AG04449 (cell line): ENCODE measurements at places on chromosomes 12 and 14.

GRCh38 chr14:27096091-27096490 is 498.3 kb upstream of the NOVA1 start:
- no peak for DNase-seq

GRCh38 chr12:6688543-6688998 is 604 bp downstream of the ZNF384 start:
- no peak for DNase-seq

- DNase-seq, result no peak
Observed at GRCh38 chr12:52413202-52413601, 7.1 kb upstream of the KRT82 start.

DNA sequence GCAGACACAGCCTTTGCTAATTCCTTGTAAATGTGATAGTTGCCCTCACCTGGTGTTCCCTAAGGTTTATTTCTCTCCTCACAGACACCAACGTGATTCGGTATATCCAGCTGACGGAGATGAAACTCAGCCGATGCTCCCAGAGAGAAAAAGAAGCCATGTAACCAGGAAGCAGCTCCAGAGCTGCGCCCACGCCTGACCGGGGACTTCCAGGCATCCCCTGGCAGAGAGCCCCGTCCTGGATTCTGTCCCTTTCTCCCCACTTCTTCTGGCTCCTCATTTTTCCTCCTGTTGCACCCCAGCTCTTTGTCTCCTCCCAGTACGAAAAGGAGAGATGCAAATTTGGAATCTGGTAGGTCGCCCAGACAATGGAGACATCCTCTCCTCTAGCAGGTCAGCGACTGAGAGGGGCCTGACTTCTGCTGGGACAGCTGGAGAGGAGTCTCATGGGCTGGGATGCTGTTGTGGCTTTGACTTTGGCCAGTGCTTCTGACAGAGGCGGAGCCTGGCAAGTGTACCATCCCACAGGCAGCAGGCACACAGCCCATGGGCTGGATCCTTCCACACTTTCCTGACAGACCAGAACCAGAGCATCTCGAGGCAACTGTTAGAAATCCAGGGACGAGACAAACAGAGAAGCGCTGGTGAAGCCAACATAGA is 29.4 kb downstream of the TTC9 start:
- no peak for DNase-seq

DNA sequence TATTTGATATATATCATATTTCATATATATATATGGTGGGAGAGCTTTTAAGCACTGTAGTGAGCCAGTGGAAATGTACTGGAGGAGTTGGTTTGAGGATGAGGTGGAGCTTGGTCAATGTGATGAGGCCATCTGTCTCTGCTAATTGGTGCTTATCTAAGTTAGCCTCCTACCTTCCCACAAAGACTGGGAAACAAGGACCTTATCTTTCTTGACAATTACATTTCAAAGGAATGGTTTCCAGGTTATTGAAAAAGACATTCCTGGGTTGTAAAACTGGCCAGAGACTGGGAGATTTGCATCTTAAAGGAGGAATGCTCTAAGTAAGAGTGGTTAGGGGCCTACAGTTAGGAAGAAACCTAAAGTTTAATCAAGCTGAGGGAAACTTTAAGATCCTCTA is 212.8 kb upstream of the SYT1 start:
- no peak for DNase-seq

DNA sequence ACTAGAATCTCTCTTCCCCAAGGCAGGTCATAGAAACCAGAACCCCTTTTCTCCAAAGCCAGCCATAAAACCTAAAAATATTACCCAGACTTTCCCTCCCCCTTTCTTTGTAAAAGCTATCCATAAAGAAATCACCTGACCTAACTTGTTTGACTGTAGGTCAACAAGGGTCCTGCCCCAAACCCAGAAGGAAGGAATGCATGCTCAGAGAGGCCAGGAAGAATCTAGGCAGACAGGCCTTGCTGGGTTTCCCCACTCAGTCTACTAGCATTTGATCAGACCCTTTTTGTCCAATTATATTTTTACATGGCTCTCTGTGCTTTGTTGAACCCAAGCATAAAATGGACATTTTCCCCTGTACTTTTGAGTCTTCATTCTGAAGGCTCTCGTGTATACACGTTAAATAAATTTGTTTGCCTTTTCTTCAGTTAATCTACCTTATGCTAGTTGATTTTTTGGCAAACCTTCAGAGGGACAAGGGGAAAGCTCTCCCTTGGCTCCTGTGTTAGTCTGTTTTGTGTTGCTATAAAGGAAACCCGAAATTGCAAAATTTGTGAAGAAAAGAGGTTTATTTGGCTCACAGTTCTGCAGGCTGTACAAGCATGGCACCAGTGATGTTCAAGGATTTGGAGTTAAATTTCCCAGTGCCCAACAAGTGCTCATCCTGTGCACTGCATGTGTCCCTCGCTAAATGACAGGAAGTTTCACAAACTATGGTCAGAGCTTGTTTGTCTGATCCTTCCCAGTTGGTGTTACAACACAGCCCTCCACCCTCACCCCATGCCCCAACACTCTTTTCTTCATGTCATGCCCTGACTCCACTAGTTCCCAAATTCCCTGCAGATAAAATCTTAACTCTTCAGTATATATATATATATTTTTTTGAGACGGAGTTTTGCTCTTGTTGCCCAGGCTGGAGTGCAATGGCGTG is 14.2 kb upstream of the RASSF3 start:
- no peak for DNase-seq

- DNase-seq, result no peak
Observed at GRCh38 chr12:132238884-132239283, 90.5 kb downstream of the GALNT9 start.

DNA sequence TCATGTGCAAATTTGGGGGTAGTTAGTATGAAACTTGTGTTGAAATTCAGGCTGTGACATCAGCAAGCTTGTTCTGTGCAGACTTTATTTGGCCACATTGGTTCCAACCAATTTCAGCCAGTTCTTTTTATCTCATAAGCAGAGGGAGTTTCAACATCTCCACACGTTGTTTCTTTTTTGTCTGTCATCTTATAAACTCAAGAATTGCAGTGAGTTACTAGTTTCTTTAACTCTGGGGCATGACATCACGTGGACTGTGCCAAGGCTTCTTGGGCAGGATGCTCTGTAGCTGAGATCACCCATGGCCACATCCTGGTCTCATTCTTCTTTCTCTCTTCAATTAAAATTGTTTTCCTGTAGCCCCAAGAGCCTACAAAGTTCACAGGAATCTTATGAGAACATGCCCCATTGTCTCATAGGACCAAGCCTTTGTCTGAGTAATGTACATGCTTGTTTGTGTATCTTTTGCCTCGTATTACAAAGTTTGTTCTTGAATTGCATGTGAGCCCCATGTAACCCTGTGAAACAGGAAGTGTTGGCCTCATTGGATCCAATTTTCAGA is 982.0 kb upstream of the TMEM132C start:
- peak; percentile 92 for DNase-seq

- no peak for DNase-seq
Observed at GRCh38 chr12:29082522-29082921, 66.6 kb upstream of the FAR2 start.

- DNase-seq, result no peak
Observed at GRCh38 chr12:69475237-69475975, 5.2 kb downstream of the FRS2 start.

GRCh38 chr14:31194661-31195060 is 12.9 kb downstream of the HECTD1 start:
- no peak for DNase-seq

- no peak for DNase-seq
Observed at GRCh38 chr12:6700646-6701051, at the start of gene PIANP. TSS of gene PIANP (minus strand) at chr12:6700815. CDS start at chr12:6698061, 2,754 bp downstream.

DNA sequence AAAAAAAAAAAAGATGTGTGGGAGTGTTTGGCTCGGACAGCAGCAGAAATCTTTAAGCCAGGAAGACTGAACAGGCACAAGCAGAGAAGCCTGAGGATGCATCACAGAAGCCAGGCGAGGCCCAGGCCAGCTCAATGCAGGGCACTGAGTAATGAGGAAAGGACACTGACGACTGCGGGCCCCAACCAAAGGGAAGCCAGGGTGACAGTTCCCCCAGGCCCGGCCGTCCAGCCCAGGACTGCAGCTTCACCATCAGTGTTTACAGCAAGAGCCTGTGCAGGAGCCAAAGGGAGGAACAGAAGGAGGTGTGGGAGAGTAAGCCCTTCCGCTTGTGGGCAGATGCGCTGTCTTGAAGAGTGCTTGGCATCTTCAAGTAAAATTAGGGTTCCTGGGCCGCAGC is 205.3 kb upstream of the SFSWAP start:
- DNase-seq, result no peak

DNA sequence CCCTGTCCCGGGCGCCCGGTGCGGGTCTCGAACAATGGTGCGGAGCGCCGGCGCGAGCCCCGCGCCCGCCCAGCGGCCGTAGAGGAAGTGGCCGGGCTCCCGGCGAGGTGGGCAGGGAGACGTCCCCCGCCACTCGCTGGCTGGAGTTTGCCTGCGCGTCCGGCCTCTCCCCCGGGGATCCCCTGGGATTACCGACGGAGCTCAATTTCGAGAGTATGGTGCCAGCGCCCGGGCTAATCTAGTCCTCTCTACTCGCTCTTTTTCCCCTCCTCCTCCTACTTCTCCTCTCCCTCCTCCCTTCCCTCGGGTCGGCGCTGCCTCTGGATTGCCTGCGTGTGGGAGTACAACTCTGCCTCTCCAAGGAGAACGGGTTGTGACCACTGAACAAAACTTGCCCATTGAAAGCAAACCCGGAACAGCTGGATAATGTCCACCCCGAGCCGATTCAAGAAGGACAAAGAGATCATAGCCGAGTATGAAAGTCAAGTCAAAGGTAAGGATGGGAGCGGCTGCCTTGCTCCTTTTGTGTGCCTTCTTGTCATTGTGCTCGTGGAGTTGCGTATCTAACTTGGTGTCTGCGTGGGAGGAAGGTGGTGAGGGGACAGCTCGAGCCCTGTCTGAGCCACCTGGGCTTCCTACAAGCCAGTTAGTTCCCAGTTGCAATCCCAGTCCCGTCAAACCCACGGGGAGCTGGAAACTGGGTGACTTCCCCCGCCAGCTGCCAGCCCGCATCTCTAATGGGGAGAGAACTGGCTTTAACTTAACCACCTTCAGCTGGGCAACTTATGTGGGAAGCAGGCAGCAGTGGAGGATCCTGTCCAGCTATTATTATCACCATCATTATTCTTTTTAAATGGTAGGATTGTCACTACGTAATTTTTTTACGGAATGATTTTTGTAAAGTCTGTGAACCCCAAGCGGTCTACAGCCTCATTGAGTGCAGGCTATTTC is at the start of gene SRGAP1:
Gene SRGAP1, plus strand, starts transcription at position 310 of the 951 bp plus-strand sequence. Its CDS starts 117 bp downstream, at position 427.
- no peak for DNase-seq

GRCh38 chr12:110591451-110592051 is 8.4 kb upstream of the PPTC7 start:
- no peak for DNase-seq

DNA sequence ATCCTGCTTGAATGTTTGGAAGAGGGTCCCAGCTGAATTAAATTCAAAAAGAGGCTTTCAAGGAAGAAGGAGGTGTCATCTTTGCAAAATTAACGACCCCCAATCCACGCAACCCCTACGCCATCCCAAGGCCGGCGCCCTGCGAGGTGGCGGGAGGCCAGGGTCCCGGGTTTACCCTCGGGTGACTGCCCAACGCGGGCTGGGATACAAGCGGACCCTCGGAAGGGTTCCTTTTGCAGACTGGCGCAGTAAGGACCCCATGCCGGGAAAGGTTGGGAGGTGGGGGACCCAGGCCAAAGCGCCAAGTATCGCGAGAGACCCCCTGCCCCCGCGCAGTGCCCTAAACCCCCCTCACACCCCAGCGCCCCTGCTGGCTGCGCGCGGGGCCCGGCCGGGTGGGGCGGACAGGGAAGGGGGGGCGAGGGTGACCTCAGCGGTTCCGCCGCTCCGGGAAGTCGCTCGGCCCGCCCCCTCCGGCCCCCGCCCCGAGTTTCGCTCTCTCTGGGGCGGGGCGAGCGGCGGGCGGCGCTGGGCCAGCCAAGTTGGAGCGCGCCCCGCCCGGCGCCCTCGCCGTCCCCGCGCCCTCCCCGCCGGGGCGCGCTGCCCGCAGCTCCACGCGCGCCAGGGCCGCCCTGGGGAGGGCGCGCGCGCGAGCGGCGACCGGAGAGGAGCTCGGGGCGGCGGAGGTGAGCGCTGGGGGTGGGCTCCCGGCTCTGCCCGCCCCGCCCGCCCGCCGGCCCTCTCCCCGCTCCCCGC is 708 bp upstream of the ZBTB42 start:
- DNase-seq, result no peak

- peak; percentile 26 for DNase-seq
Observed at GRCh38 chr12:50825372-50825838, 17.3 kb upstream of the TMPRSS12 start.

DNA sequence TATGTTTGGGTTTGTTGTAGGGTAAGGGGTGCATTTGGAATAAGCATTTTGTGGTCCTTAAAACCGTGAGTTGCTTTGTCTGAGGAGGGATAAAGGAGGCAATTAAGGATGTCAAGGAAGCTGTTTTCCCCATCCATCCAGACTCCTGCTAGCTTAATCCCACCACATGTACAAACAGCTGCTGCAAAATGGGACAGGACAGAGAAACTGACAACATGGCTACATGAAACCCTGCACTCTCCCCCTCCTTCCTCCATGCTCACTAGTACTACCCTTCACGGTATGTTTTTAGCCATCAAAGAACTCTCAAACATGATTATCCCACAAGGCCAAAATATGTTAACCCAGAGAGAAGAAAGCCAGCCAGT is 20.6 kb downstream of the ST8SIA1 start:
- no peak for DNase-seq

- DNase-seq, result no peak
Observed at GRCh38 chr14:76115010-76115422, 36.7 kb upstream of the GPATCH2L start.

- no peak for DNase-seq
Observed at GRCh38 chr14:31933716-31934115, 143.4 kb upstream of the ARHGAP5 start.

GRCh38 chr14:32512813-32513212 is 183.7 kb downstream of the AKAP6 start:
- no peak for DNase-seq

- DNase-seq, result no peak
Observed at GRCh38 chr12:52605542-52605941, 4.3 kb upstream of the KRT72 start.

DNA sequence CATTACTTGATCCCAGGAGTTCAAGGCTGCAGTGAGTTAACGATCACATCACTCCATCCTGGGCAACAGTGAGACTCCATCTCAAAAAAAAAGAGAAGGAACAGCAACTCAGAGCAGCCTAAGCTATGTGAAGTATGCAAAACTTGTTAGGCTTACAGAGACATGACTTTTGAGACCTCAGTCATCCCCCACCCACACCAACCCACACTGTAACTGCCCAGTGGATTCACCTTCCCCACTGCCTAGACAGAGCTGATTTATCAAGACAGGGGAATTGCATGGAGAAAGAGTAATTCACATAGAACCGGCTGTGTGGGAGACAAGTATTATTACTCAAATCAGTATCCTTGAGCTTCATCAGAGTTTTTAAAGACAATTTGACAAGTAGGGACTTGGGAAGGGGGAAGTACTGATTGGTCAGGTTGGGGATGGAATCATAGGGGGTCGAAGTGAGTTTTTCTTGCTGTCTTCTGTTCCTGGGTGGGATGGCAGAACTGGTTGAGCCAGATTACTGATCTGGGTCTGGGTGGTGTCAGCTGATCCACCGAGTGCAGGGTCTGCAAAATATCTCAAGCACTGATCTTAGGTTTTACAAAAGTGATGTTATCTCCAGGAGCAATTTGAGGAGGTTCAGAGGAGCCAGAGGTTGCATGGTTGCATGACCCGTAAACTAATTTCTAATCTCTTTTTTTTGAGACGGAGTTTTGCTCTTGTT is 6.2 kb upstream of the WDR89 start:
- DNase-seq, result no peak
